ENCODE measurements at places on chromosomes 3 and 15.

DNA sequence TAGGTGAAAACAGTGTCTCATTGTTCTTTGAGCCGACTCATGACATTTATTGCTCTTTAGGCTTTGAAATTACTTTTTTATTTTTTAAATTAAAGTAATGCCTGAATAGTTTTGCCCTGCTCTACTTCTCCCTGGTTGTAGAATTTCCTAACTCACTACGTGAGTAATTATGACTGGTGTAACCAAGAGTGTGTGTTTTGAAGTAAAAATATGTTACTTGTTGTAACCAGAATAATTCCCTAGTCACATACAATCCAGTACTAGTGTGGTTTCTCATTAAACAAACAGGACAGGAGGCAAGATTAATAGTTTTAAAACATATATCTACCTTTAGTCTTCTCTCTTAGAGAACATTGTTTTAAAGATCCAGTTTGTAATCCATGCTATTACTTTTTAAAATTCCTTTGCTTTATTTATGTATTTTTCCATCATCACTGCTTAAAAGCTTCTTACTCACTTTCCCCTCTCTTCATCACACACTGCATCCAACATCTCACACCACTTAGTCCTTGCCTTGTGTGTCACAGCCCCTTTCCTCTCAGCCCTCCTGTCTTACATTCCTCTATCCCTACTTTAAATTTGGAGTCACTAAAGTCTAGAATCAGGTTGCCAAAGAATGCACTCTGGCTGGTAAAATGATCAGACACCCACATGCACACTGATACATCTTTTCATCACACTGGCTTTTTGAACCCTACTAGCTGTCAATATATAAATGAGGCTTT, 219.7 kb downstream of the WNT5A start:
- DNase-seq: peak; percentile 55

GRCh38 chr3:81352867-81353266, 408.6 kb downstream of the GBE1 start:
- DNase-seq: peak; percentile 33

- DNase-seq: no peak
These were observed 91.2 kb downstream of the RPLP1 start for GRCh38 chr15:69543681-69544364.

DNA sequence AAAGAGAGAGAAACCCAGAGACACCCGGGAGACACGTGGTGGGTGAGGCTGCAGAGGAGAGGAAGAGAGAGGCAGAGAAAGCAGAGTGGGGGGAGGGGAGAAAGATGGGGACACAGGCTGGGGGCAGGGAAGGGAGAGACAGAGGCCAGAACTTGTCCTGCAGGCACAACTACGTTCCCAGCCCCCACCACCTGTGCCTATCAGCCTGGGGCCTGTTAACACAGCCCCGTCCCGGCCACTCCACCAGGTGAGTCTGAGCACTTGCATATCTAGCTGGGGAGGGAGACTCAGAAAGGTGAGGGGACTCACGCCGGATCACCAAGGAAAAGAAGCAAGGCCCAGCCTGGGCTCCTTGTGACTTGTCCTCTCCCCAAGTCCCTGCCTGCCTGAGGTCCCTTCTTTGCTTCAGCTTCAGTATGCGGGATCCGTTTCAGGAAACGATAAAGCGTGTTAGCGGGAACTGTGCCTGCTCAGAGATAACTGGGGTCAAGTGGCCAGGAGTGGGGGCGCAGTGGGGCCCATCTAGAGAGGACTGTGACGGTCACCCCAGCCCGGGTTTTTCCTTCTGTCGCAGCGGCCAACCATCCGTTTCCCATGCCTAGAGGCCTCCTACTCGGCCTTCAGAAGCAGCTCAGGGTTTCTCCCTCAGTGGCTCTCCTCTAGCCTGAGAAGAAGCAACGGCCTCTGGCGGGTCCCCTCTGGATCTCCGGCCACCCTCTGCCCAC, 10.3 kb downstream of the LINGO1 start:
- no peak for DNase-seq

- peak; percentile 19 for DNase-seq
These were observed 36.1 kb downstream of the BNC1 start for GRCh38 chr15:83248151-83249029.

DNA sequence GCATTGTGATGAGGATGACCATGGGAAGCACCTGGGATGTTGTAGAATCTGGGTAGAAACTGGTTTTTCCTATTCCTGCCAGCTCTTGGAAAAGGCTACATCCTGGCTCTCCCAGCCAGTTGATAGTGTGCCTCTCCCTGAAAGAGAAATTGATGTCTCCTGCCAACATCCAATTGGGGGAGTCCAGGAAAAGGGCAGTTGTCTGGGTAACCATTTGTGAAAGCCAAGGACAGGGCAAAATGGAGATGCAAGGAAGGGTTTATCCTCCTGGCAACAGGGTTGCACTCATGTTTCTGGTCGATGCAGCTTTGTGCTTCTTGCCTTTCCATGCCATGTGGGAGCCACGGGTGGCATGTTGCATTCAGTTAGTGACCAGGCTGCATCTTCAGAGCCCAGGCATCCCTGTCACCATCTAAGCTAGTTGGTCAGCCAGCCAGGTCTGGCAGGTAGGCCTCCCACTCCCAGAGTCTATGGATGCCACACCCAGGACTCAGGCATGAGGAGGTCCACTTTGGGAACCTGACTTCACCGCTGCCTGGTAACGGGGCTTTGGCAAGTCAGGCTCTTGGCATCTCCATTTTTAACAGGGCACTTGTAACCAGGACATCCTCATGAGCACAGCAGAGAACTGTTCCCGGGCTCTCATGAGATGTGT, 153.5 kb downstream of the DNAJB8 start:
- no peak for DNase-seq

- DNase-seq: no peak
These were observed 633.6 kb downstream of the ZNF385D start for GRCh38 chr3:21117370-21117769.

GRCh38 chr3:187042346-187042745, 97.0 kb downstream of the RPL39L start:
- no peak for DNase-seq

GRCh38 chr3:59502806-59503205, 453.0 kb upstream of the CFAP20DC start:
- DNase-seq: no peak

- no peak for DNase-seq
These were observed 193.0 kb downstream of the IL20RB start for GRCh38 chr3:137150825-137151224.

- no peak for DNase-seq
These were observed 3.4 kb downstream of the GXYLT2 start for GRCh38 chr3:72891053-72891855.

DNA sequence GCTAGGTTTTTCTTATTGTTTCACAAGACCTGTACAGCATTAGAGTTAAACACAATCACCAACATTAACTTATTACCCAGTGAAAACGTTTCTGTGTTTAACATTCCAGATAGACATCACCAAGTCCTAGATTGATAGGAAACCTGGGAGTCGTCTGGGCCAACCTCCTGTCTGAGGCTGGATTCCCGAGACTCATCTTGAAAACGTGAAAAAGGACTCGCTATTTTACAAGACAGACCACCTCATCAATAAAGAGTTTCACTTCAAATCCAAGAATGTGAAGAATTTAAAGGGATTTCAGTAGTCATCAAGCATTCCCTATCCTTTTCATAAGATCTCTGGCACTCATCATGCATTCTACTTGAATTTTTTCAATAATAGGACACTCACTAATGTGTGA, 626.6 kb downstream of the MCTP2 start:
- no peak for DNase-seq

GRCh38 chr15:78933823-78934654, 10.8 kb downstream of the CTSH start:
- no peak for DNase-seq

GRCh38 chr3:180073561-180073960, 36.8 kb upstream of the PEX5L start:
- no peak for DNase-seq

DNA sequence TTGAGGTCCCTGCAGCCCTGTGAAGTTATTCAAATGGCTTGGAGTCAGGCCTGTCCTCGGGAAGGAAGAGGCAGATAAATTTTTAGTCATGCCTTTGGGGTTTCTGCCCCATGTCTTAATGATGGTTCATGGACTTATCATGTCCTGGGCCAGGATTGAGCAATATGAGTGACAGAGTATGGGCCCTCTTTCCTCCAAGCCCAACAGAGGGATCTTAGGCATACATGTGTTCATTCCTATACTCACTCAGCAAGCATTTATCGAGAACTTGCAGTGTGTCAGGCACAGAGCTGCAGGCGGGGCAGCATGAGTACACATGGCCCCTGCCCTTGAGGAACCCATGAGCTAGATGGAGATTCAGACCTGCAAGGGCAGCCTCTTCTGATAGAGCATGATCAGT, 6.2 kb downstream of the ESYT3 start:
- no peak for DNase-seq

GRCh38 chr3:54818942-54819341, 108.9 kb downstream of the LRTM1 start:
- peak; percentile 47 for DNase-seq

DNA sequence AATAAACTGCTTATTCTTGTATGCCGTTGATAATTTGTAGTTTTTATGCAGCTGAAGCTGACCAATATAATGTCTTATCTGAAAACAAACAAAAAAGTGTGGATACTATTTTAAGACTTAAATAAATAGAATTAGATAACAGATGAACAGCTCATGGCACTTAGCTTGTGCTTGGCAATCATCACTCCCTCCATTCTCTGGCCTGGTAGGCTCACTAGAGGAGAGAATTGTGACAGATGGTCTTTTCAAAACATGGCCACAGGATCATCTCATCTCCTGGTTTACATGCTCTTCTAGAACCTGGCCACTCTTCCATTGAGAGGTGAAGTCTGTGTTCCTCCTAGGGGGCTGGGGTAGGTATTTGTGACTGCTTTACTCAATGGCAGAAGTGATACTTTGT, 58.4 kb upstream of the RBP1 start:
- no peak for DNase-seq

GRCh38 chr15:25690673-25691543, 172.2 kb downstream of the ATP10A start:
- no peak for DNase-seq

DNA sequence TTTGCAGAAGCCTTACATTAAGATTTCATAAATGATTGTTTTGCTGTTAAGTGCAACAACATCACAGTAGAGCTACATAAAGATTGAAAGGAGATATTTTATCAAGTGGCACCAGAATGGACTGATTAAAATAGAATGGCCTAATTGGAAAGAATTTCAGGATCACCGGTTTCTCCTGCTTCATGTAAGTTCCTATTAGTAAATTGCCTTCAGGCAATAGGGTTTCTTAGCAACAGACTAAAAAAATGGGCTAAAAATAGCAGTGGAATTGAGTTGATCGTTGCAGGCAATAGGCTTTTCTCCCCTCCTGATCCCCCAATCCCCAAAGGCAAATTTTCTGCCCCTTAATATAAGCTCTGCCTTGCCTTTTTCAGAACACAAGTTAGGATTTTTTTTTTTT, 917 bp downstream of the LNP1 start:
- no peak for DNase-seq

DNA sequence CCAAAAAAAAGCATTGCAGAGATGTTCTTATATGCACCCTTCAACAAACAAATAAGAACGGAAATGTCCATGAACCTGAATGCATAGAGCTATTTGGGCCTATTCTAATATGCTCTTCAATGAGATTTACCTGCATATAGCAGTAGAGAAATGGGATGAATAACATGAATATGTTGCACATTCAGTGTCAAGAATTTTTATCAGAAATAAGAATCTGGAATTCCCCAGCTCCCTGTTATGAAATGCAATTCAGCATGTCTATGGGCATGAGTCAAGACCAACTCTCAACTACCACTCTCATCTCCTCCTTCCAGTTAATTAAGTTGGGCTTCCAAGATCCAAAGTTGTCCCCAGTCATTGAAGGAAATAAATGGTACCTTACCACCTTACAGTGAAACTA, 133.7 kb upstream of the ALCAM start:
- DNase-seq: no peak

GRCh38 chr15:63905558-63906265, 72.0 kb upstream of the HERC1 start:
- no peak for DNase-seq

GRCh38 chr3:133872161-133872560, 23.5 kb downstream of the RAB6B start:
- no peak for DNase-seq

DNA sequence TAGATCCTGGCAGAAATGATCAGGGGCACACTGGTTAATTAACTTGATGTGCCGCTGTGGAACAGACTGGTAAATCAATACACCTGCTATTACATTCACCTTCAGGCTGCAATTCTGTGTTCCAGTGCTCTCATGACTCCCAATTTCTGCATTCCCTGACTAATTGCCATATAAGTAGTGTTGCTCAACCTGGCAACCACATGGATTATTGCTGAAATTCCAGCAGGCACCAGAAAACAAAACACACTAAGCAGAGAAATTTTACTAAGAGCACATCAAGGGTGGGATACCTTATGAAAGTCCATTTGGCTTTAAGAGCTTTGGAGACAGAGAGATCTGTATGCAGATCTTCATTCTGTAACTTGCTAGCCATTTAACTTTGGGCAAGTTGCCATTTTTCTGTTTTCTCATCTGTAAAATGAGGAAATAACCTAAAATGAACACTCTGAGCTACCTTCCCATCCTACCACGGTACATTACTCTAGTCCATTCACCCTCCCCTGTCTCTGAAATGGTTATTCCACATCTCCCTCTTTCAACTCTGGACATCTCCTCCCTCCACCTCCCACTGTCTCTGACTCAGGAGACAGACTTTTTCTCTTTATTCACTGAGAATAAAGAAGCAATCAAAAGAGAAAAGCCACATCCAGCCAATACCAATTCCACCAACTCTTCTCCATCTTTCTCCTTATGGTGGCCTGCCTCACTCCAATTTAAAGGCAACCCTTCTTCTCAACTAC, 54.6 kb downstream of the STAC start:
- peak; percentile 83 for DNase-seq

Measured in epithelial cell of proximal tubule (primary cell).